NCI-H82 (cell line): ENCODE measurements at places on chromosomes 6 and 20.

- no peak for DNase-seq
Measured at GRCh38 chr6:126308362-126308761, 31.6 kb upstream of the CENPW start.

DNA sequence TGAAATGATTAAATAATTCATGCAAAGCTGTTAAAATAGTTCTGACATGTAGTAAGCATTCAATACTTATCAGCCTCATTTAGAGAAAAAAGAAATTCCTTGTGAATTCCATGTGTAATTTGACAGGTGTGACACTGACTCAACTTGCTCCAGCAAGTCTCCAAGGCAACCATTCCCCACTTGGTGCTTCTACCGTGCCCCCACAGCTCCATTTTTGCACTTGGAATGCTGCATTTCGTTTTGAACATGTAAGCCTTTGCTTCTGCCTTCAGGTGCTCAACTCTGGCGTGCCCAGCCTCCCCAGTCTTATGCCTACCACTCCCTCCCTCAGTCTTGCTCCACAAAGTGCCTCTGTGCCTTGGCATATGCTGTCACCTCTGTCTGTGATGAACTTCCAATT, 760.6 kb upstream of the CHD6 start:
- no peak for DNase-seq

GRCh38 chr20:43096126-43096930, 93.4 kb downstream of the PTPRT start:
- DNase-seq: peak; percentile 87

GRCh38 chr6:150749091-150749670, 116.3 kb upstream of the MTHFD1L start:
- DNase-seq: no peak

- DNase-seq: no peak
Measured at GRCh38 chr20:6302041-6302440, 179.2 kb upstream of the FERMT1 start.

DNA sequence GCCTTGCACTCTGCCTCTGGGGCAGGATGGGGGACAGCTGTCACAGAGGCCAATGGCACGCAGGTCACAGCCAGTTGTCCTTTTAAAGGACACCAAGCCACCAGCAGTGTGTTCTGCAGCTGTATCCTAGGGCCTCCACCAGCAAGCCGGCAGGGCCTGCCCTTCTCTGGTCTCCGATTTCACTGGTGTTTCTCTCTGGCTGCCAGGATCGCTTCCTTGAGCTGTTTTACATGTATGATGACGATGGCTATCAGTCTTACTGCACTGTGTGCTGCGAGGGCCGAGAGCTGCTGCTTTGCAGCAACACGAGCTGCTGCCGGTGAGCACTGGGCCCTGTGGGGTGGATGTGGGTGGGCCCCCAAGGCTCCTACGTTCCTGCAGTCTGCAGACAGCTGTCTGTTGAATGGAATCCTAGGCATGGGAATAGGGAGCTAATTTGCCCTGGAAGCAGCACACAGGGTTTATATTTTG, 22.7 kb upstream of the MAPRE1 start:
- no peak for DNase-seq

GRCh38 chr6:24951811-24952299, 16.1 kb upstream of the RIPOR2 start:
- DNase-seq: no peak

DNA sequence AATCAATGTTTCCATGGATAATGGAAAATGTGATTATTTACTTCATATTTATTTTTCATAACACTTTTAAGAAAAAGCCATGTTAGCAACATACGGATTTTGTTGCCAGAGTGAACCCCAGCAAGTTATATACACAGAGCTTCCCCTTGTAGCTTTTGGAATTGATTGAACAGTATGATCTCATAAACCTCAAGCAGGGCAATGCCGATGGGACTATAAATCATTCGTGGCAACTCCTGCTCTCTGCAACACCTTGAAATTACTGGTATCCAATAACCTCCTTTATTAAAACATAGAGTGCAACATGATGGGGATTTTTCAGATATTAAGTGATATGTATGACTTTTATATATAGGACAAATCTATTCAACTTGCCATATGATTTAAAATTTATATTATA, 428.5 kb downstream of the KHDRBS2 start:
- DNase-seq: no peak

GRCh38 chr6:11931296-11932035, 80.6 kb upstream of the HIVEP1 start:
- no peak for DNase-seq

DNA sequence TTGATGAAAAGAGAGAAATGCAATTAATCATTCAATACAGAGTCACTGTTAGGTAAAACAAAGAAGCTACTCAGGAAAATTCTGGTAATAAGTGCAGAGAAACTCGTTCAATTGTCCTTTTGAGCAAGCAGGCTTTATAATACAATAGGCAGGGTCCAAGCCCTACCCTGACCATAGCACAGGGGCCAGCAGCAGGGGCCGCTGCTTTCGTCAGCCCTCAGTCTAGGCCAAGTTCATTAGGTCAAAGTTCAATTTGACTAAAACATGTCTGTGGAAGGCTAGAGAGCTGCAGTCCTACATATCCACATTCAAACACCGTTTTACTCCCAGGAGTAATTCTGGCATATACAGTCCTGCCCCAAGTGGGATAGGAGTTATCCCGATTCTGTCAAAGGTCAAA, 94.6 kb downstream of the BCAS1 start:
- no peak for DNase-seq

DNA sequence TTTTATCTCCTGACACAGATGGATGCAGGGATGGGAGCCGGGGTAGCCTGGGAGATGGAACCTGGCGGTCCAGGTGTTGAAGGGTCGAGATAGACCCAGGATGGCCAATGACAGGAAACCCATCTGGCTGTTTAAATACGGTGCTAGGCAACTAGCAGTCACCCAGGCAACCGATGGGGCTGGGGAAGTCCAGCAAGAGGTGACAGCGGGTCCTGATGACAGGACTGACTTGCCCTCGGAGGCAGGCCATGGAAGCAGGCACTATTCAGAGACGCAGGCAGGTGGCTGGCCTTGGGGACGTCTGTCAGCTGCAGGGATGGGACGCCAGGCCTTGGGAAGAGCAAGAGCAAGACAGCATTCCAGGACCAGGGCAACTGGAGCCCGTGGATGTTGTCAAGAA, 135.4 kb upstream of the RALGAPA2 start:
- DNase-seq: no peak

DNA sequence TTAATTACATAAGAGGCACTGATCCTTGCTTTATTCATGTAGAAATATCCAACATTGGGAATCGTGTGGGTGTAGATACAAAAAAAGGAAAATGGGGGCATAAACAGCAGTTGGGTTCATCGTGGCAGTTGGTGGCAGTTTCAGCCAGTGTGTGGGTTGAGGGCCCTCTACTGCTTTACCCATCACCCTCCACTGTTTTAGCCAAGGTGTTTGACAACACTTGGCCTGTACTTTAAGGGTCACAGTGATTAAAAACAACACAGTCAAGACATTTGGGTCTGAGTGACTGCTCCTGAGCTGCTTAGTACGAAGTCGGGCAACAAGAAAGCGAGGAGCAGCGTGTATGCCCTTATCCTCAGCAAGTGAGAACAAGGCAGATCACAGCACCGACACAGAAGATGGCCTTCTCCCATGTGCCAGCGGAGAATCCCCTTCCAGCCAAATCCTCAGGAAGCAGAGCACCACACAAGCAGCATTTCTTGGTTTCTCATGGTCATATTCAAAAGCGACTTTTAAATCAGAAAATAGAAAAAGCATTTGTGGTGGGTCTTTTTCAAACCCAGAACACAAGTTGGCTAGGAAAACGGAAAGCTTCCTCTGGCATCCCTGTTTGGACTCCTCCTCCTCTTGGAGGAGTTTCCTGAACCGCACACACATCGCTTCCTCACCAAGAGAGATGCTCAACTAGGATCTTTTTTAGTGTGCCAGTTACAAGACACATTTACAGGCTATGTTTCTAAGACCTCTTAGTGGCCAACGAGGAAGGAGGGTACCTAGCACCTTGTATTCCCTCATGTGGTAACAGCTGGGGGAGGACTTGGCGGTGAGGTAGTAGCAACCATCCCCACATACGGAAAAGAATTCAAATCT, 23.5 kb downstream of the EIF2S2 start:
- DNase-seq: no peak

DNA sequence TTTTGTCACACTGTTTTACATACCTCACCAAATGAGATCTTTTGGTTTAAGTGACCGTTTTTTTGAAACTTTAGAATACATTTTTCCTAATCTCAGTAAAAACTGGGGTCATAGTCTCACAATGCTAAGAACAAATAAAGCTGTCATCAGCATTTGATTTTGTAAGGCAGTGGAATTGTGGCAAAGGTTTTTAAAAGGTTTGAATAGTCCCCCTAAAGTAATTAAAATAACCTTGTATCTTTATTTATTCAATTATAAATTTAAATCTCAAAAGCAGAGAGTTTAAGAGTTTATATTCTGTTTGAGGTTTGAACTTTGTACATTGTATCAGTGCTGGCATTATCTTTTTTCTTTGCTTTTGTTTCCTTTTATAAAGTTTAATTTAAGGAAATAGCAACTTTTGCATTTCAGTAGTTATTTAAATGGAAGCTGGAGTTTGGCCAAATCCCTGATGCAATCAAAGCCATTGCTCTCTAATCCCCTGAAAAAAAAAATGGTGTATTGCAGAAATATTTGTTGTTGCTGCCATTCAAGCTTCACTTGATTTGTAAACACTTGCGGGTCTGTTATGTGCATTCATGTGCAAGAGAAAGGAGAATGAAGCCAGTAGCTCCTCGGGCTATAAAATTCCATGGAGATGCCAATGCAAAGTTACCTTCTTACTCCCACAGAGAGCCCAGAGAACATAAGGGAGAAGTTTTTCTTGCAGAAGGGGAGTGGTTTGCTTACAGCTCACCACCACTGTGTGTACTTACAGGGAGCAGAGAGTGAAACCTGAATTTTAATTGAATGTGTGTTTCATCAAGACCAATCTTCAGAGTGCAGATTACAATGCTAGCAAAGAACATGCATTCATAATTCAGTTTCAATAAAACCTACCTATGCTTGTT, 391.8 kb downstream of the ARHGAP18 start:
- peak; percentile 20 for DNase-seq

DNA sequence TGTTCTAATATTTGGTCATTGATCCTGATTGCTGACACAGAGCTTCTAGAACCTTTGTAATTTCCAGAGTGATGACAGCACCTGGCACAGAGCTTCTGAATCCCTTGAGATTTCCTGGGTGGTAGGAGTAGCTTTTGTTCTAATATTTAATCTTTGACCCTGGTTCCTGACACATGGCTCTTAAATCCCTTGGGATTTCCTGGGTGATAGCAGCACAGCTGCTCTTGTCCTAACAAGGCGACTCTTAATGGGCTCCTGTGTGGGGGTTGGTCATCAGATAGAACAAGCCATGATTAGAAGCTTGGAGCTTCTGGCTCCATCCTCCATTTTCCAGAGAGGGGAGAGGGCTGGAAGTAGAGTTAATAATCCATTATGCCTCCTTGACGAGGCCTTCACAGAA, 18.4 kb downstream of the GMPR start:
- DNase-seq: peak; percentile 98

DNA sequence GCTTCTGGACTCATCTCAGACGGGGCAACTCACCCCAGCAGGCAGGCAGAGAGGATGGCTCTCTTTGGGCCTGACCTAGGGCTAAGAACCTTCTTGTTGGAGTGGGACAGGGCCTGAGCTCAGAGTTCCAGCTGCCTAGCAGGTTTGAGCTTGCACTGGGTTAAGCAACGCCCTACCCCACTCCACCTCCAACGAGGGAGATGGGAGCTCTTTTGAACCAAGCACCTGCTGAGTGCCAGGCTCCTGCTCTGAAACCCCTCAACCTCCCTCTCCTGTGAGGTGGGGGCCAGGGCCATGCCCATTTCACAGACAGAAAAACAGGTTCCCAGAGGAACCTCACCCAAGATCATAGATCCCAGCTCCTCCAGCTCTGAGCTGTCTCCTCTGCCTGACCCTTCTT, 54.3 kb downstream of the SNAI1 start:
- no peak for DNase-seq

GRCh38 chr6:159461266-159461665, 231.8 kb downstream of the SOD2 start:
- no peak for DNase-seq

GRCh38 chr6:27838945-27839625, 73.1 kb downstream of the OR2B2 start:
- DNase-seq: peak; percentile 78

DNA sequence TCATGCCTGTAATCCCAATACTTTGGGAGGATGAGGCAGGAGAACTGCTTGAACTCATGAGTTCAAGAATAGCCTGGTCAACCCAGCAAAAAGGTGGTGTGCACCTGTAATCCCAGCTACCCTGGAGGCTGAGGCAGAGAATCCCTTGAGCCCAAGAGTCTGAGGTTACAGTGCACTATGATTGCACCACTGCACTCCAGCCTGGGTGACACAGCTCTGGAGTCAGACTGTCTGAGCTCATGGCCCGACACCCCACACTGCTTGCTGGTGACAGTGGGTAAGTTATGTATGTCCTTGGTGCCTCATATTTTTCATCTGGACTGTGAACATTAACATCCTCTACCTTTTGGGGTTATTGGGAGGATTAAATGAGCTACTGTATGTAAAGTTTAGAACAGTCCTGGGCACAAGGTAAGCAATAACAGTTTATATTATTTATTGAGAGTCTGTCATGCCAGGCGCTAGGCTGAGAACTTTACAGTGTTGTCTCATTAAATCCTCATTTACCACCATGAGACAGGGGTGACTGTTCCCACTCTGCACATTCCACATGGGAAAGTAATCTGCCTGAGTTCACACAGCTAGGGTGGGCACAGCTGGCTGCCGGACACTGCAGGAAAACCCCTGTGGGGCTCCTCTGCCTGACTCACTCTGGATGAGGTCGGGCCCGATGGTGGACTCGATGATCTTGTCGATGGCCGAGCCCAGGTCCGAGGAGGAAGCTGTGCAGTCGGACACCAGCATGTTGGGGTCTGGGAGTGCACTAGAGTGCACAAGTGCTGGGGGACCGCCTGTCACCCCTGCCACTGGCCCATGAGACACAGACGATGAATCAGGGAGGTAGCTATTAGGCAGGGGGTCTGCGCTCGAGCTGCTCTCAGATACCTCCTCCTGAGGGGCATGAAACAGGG, 2.9 kb downstream of the ZNF335 start:
- DNase-seq: no peak

GRCh38 chr6:13413900-13414555, 73.4 kb downstream of the GFOD1 start:
- DNase-seq: peak; percentile 26

- peak; percentile 24 for DNase-seq
Measured at GRCh38 chr6:73610444-73611275, 43.1 kb downstream of the SLC17A5 start.
